Left hindlimb (tissue), 1 donor: ENCODE measurements at places on chromosomes 3 and 15.
A peak's percentile ranks its signal among the peaks of the same experiment; 100 is the strongest.

GRCh38 chr3:39146611-39147591 is 6.5 kb downstream of the CSRNP1 start:
- DNase-seq = peak; percentile 85

DNA sequence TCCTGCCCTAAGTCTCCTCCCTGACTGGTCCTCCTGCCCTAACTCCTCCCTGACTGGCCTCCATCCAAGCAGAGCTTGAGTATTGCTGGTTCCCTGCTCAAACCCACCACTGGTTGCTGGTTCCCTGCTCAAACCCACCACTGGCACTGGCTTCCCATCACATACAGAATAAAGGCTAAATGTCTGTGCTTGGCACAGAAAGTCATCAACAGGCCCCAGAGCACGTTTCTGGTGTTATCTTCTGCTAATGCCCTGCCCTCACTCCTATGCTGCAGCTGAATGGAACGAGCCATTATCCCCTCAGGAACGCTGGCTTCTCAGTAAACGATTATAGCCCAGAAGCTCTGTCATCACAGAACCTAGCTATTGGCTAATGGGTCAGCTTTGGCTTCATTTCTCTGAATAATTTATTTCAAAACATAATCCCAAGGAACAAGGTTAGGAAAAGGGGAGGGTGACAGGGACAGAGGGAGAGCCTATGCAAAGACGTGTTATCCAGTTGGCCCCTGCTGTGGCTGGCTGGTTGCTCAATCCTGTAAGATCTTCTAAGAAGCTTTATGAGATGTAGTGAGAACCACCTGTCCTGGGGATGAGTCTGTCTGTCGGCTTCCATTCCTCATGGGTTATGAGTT is 6.3 kb upstream of the MUC20 start:
- no peak for DNase-seq

GRCh38 chr3:127072221-127072771 is 89.4 kb downstream of the PLXNA1 start:
- DNase-seq = peak; percentile 17

DNA sequence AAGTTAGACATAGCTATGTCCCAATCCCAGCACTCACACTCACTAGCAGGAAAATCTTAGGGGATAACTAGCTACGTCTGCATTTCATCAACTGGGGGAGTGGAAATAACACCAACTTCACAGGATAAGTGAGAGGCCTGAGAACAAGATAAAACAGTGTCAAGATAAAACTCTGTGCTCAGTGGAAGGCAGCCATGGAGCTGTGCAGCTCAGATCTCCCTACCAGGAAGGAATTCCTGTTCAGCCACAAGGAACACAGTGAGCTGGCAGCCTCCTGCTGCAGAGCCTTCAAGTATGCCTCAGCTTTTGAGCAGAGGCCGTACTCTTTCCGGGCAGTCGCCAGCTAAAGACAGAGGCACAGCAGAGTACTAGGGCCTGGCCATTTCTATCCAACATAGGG is 115.8 kb upstream of the TOPAZ1 start:
- no peak for DNase-seq

DNA sequence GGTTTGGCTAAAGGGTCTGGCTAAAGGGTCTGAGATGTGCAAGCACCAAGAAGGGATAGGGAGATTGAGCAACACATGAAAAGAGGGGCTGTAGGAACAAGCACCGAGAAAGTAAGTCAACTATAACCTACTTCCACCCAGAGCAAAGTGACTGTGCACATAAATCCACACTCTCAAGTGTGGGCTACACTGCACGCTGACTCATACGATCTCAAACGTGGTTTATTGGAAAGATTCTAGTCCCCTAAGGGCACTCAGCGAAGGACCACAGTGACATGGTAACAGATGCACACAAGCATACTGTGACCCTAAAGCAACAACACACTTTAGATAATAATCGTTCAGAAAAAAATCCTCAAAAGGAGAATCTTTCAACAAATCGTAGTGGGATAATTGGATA is 48.0 kb downstream of the EHHADH start:
- no peak for DNase-seq

DNA sequence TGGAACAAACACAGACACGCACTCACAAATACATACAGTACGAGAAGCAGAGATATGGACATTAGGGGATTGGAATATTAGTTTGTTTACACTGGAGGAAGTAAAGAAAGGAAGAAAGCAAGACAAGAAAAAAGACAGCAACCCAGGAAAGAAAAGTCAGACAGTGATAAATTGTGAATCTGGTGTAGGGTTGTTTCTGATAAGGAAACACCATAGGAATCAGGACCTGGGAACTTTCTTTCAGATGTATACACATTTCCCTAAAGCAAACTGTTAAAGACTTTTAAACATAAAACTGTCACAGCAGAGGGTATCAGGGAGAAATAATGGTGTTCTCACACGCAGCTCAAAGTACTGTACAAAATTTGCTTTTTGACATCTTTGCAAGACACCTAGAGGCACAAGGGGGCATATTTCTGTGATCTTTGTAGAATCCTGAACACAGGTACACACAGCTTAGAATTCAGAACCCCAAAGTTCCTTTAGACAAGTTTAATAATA is 153.7 kb downstream of the TUSC7 start:
- DNase-seq = no peak

DNA sequence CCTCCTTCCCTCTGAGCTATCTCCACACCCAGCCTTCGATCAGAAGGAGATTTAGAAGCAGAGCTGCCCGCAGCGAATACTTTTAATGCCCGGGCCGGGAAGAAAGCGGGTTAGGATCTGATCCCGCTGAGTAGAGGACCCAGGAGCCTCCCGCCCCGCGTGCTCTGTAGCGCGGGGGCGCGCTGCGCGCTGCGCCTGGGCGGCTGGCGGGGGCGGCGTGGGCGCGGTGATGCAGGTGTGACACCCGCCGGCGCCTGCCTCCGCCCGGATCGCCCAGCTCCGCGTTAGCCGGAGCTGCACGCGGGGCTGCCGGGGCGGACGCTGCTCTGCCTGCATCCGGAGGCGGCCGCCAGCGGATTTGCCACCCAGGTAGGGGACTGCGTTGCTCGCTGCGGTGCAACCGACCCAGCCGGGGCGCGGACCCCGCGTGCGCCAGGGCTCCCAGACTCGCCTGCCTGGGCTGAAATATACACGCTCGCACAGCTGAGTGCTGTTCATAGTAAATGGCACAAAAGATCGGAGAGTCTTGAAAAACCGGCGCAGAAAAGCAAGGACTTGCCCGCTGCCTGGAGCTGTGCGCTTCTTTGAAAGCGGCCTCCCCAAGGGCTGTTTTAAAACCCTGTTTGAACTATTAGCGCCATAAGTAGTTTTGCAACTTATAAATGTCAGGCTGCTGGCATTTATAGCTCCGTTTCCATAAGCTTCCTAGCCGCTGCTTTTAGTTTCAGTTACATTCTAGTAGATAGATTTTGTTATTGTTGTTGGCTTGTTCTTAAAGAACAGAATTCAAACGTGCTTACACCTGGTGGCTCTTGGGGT is at the start of gene SV2B:
Gene SV2B, plus strand, starts transcription at position 263 of the 819 bp plus-strand sequence. CDS start 126,007 bp downstream, outside the sequence.
- DNase-seq = peak; percentile 37

GRCh38 chr15:80152180-80152895 is 461 bp upstream of the FAH start:
- DNase-seq = peak; percentile 98
